ENCODE measurements at places on chromosomes 2 and 18. TPM values are rescaled to one million over a fixed set of nuclear protein-coding genes. Genes with fewer than 3 reads are reported as not detected.

The SLC20A1 gene
- total RNA-seq, result 75.6 TPM

DNA sequence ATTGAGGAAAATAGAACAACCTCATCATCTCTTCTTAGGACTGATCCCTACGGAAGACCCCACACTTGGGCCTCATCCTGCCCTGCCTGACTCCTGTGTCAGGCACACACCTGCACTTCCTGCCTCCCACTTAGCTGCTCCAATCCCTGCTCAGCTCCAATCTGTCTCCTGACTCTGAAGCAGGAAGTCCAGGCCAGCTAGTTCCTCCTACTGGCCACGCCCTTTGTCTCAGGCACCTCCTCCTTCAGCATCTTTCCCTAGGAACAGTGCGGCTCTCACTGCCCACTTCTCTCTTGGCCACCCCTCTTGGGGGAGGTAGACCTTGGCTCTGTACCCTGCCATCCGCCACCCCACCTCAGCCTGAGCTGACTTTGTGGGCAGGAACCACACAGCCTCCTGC is 135.8 kb downstream of the CELF4 start:
- no peaks in the 10 kb centered on the region for H3K4me1 ChIP-seq
- H3K27me3 ChIP-seq, result no peaks in the 10 kb centered on the region
- no peaks in the 10 kb centered on the region for H3K36me3 ChIP-seq
- H3K4me3 ChIP-seq, result no peak overlapping the region

- no peaks in the 10 kb centered on the region for H3K4me1 ChIP-seq
- no peaks in the 10 kb centered on the region for H3K27me3 ChIP-seq
- H3K27ac ChIP-seq, result no peak overlapping the region
- no peak for DNase-seq
Measured at GRCh38 chr2:73610111-73610510, 32.1 kb downstream of the NAT8 start.

The LYG1 gene
- 3.8 TPM for total RNA-seq

GRCh38 chr2:239337877-239338484 is 62.8 kb downstream of the HDAC4 start:
- H3K27me3 ChIP-seq, result no peaks in the 10 kb centered on the region
- H3K4me3 ChIP-seq, result no peak overlapping the region
- no peaks in the 10 kb centered on the region for H3K36me3 ChIP-seq
- peaks cover 17% of the 10 kb centered on the region for H3K4me1 ChIP-seq
- H3K27ac ChIP-seq, result no peak overlapping the region

DNA sequence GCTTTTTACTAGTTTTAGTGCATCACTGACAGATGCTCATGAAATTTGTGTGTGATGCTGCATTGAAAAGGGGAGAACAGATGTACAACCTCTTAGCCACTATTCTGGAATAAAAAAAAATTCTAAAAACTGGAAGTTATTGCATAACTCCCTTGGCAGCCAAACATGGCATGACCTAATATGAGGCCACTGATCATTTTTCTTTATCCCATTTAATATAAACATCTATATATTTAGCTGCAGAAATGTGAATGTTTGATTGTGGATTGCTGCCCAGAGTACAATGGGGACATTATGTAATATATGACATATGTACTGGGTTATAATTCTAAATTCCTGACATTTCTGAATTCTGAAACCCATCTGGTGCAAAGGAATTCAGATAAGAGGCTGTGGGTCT is 86.5 kb downstream of the CDCA7 start:
- H3K36me3 ChIP-seq, result no peaks in the 10 kb centered on the region
- H3K27ac ChIP-seq, result no peak overlapping the region
- no peak for DNase-seq
- H3K4me3 ChIP-seq, result no peak overlapping the region
- no peaks in the 10 kb centered on the region for H3K27me3 ChIP-seq

The TANC1 gene
- 0.13 TPM for total RNA-seq

GRCh38 chr2:57698935-57699449 is 347.6 kb upstream of the VRK2 start:
- H3K36me3 ChIP-seq, result no peaks in the 10 kb centered on the region
- no peak overlapping the region for H3K4me3 ChIP-seq
- H3K27me3 ChIP-seq, result no peaks in the 10 kb centered on the region
- H3K4me1 ChIP-seq, result no peaks in the 10 kb centered on the region
- no peak overlapping the region for H3K27ac ChIP-seq

- H3K27ac ChIP-seq, result peak overlapping the region; percentile 79
- peak overlapping the region; percentile 16 for H3K4me3 ChIP-seq
- H3K27me3 ChIP-seq, result no peaks in the 10 kb centered on the region
- H3K36me3 ChIP-seq, result no peaks in the 10 kb centered on the region
- peak; percentile 42 for DNase-seq
Measured at GRCh38 chr18:22282311-22283115, 113.1 kb downstream of the GATA6 start.

DNA sequence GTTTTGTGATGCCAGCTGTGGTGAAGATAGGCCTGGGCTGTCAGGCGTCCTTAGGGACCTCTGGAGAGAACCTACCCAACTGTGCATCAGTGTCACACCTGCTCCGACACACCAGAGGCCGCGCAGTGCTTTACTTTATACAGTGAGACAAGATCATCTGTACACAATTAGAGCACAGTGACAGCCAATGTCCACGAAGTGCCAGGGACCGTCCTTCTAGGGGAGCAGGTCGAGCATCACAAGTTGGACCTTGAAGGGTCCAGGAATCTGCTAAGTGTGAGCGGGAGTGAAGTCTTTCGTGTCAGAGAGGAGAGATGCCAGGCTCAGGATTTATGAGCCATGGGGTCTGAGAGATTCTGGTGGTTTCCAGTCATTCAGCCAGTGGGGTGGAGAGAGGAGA is 104.2 kb downstream of the TMEM18 start:
- DNase-seq, result no peak
- no peak overlapping the region for H3K27ac ChIP-seq
- H3K36me3 ChIP-seq, result peaks cover 40% of the 10 kb centered on the region
- H3K4me3 ChIP-seq, result no peak overlapping the region
- H3K4me1 ChIP-seq, result no peaks in the 10 kb centered on the region

DNA sequence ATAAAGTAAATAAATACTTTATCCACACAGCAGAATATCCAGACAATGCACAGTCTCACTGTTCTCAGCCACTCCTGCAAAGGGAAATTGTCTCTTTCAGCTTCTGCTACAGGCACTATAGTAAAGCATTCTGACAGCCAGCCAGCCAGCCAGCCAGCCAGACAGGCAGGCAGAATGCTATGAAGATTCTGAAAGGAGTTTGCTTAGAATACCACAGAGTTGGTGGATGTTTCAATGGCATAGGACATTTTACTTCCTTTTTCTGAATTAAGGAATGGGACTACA is 116.1 kb upstream of the CYP26B1 start:
- H3K27ac ChIP-seq, result no peak overlapping the region
- H3K4me1 ChIP-seq, result no peaks in the 10 kb centered on the region
- no peak overlapping the region for H3K4me3 ChIP-seq

GRCh38 chr18:22570492-22570891 is 152.8 kb upstream of the CTAGE1 start:
- H3K27ac ChIP-seq, result no peak overlapping the region
- no peak overlapping the region for H3K4me3 ChIP-seq
- H3K4me1 ChIP-seq, result no peaks in the 10 kb centered on the region
- no peak for DNase-seq

DNA sequence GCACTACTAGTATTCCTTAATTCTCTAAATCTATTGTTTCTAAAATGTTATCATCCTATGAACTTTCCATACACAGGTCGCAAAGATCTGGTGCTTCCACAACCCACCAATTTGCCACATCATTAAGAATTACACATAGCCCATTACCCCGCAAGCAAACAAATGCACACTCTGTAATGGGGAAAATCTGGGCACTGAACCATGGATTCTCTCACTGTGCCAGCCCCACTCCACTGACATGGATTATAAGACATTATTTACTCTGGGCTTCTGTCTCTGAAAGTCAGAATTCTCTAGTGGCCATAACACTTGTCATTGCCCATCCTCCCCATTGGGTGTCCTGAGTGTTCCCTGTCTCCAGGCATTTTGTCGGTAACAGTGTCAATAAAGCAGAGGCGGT is 537.1 kb downstream of the EPHA4 start:
- no peaks in the 10 kb centered on the region for H3K36me3 ChIP-seq
- H3K27me3 ChIP-seq, result peaks cover 2% of the 10 kb centered on the region
- no peak overlapping the region for H3K4me3 ChIP-seq
- no peak for DNase-seq

The GPR45 gene
- total RNA-seq, result not detected

DNA sequence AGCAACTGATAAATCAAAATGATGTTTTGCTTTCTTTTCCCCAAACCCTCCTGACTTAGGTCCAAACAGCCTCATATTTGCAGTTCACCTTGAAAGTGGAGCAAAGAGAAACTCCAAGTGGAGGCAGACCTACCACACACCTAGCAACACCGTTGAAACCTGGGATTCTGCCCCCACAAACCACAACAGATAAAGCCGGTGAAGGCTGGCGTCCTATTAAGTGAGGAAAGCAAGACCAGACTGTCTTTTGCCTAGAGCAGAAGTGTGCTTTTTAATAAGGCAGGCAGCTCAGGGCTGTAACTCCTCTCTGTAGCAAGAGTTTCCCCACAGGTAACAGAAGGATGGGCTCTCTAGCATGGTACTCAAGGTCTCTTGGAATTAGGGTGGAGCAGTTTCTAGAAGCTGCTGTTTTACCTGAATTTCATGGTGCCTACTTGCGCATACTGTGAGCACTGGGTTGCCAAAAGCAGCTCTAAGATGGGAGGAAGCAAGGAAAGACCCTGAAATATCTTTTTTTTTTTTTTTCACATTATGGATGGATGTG is 336.9 kb downstream of the BCL11A start:
- no peaks in the 10 kb centered on the region for H3K27me3 ChIP-seq
- H3K4me3 ChIP-seq, result no peak overlapping the region
- H3K36me3 ChIP-seq, result no peaks in the 10 kb centered on the region
- H3K27ac ChIP-seq, result no peak overlapping the region
- H3K4me1 ChIP-seq, result no peaks in the 10 kb centered on the region

DNA sequence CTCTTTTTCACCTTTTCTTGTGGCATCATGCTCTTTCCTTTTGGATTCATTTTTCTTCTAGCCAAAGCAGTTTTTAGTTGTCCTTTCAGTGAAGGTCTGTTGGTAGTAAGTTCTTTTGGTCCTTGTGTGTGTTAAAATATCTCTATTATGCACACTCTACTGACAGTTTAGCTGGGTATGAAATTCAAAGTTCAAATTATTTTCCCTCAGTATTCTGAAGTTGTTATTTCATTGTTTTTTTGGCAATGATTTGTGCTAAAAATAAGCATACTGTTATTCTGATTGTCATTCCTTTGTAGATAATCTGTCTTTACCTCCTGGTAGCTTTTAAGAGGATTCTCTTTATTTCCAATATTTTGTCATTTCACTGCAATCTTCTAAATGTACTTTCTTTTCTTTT is 53.1 kb upstream of the COX7A2L start:
- H3K4me3 ChIP-seq, result no peak overlapping the region
- no peaks in the 10 kb centered on the region for H3K36me3 ChIP-seq
- no peaks in the 10 kb centered on the region for H3K4me1 ChIP-seq
- no peaks in the 10 kb centered on the region for H3K27me3 ChIP-seq

DNA sequence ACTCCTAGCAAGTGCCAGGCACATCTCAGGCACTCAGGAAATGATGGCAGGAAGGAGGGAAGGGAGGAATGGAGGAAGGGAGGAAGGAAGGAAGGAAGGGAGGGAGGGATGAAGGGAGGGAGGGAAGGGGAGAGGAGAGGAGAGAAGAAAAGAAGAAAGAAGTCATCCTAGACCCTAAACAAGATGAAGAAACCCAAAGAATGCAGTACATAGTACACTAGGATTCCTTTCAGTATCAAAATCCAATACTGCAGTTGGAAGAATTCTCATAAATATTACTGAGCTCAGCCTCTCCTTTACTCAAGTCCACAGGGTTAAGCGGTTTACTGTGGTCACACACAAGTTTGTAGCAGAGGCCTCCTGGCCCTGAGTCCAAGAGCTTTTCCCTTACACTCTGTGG is 155.7 kb upstream of the ETAA1 start:
- no peak for DNase-seq
- H3K27me3 ChIP-seq, result peaks cover 1% of the 10 kb centered on the region
- H3K36me3 ChIP-seq, result no peaks in the 10 kb centered on the region
- H3K27ac ChIP-seq, result no peak overlapping the region
- H3K4me1 ChIP-seq, result no peaks in the 10 kb centered on the region

DNA sequence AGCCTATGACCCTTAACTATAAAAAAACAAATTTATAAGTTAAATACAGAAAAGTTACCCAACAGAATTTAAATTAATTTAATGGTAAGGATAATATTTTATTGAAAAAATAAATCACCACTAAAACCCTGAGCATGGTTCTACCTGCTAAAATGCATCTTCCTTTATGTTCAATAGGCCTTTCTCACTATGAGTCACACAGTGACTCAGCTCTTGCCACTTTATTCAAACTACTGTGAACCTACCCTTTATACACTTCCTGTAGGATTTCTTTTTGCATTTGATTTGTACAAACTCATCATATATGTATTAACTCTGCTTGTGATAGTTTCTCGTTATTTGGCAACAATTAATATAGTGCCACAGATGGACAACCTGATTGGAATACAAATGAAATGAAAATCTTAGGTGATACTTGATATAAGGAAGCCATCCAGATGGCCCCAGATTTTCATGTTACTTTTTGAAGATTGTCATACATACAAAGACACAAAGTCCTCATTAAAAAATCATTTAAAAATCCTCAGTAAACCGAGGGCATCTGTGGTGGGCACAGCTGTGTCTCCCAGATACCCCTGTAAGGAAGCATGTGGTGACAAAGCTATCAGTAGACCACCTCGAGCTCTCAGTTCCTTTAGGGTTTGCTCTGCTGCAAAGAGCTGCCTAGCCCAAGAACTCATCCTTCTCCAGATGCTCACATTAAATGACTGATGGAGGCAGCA is 55.2 kb upstream of the COBLL1 start:
- H3K27me3 ChIP-seq, result no peaks in the 10 kb centered on the region
- no peak overlapping the region for H3K27ac ChIP-seq
- no peaks in the 10 kb centered on the region for H3K36me3 ChIP-seq

The CHN1 gene
- 1.9 TPM for total RNA-seq

The METAP1D gene
- 19.6 TPM for total RNA-seq

The IL18RAP gene
- total RNA-seq, result 1.2 TPM

The IFIH1 gene
- total RNA-seq, result 24.3 TPM

- DNase-seq, result peak; percentile 90
- no peaks in the 10 kb centered on the region for H3K27me3 ChIP-seq
- H3K27ac ChIP-seq, result peak within 1 kb of the TSS; percentile 92
- no peaks in the 10 kb centered on the region for H3K36me3 ChIP-seq
- peaks cover 42% of the 10 kb centered on the region for H3K4me1 ChIP-seq
Measured at GRCh38 chr2:197804049-197804757, at the start of gene PLCL1. Gene PLCL1 (plus strand): TSS chr2:197804593.

- no peak for DNase-seq
- peaks cover 8% of the 10 kb centered on the region for H3K4me1 ChIP-seq
- H3K36me3 ChIP-seq, result no peaks in the 10 kb centered on the region
- H3K27ac ChIP-seq, result no peak overlapping the region
- no peak overlapping the region for H3K4me3 ChIP-seq
- peaks cover 3% of the 10 kb centered on the region for H3K27me3 ChIP-seq
Measured at GRCh38 chr2:112879491-112880041, 31.4 kb upstream of the IL37 start.

DNA sequence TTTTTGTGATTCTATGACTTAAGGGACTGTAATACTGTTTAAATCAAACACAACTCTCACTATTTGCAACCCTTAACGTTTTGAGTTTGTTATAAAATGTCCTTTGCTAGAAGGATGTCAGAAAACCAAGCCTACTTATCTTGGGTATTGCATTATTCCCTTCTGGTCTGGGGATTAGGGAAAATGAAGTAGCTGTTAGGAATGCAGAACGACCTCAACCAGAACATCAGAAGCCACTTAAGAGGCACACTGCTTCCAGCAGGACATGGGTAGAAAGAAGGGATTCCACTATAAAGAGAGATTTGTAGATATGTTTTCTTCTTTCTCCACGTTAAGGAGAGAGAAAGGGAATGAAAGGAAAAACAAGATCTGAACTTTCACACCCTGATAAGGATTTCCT is 101.2 kb downstream of the SETBP1 start:
- no peaks in the 10 kb centered on the region for H3K36me3 ChIP-seq
- no peak overlapping the region for H3K27ac ChIP-seq
- H3K27me3 ChIP-seq, result peaks cover 2% of the 10 kb centered on the region

Data from naive thymus-derived CD8-positive, alpha-beta T cell (primary cell).